Mucosa of descending colon (tissue), 3 donors: ENCODE measurements at places on chromosomes 11 and 22.

DNA sequence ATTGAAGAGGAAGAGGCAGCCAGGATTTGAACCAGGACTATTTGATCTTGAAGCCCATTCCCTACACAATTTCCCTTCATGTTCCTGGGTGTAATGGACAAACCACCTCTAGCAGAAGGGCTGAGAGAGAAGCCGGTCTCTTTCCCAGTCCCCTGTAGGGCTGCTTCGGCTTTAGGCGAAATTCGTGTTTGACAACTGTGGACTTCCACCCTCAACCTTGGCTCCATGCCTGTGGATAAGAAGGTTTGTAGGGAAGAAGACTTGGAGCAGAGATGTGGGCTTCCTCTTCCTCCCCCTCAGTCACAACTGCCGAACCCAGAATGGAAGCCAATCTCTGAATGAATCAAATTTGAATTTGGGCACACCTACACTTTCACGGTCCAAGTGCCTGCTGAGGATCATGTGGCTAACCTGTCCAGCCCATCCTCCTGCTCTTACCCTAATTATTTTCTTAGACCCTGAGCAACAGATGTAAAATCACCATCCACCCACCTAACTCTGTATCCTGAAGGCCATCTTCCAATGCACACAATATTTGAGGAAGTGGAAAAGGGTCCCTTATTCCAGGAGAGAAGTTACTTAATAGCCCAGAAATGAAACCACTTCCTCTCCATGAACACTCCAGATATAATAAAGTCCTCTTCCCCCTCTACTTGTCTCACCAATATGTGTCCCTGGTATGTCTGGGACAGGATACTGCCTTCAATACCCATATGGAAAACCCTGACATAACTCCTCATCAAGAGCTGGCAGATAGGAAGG lies 10.1 kb upstream of the SCN2B start:
- no peak for DNase-seq

- DNase-seq, result no peak
Measured at GRCh38 chr22:37162221-37163095, 12.7 kb upstream of the IL2RB start.

DNA sequence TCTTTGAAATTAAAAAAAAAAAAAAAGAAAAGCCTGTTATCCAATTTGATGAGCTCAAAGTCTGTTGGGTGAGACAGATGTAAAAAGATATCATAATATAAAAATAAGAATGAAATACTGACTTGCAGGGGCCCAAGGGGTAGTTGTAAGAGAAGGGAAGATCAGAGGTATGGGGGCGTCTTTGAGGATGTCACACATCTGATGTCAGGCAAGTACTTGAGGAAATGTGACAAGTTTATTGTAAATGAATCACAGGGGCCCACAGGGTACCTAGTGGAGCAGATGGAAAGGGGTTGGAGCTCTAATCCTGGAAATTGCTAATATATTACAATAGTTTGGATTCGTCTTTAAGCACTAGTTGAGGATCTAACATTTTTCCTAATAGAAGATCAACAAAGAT lies 131.6 kb downstream of the MAML2 start:
- no peak for DNase-seq

DNA sequence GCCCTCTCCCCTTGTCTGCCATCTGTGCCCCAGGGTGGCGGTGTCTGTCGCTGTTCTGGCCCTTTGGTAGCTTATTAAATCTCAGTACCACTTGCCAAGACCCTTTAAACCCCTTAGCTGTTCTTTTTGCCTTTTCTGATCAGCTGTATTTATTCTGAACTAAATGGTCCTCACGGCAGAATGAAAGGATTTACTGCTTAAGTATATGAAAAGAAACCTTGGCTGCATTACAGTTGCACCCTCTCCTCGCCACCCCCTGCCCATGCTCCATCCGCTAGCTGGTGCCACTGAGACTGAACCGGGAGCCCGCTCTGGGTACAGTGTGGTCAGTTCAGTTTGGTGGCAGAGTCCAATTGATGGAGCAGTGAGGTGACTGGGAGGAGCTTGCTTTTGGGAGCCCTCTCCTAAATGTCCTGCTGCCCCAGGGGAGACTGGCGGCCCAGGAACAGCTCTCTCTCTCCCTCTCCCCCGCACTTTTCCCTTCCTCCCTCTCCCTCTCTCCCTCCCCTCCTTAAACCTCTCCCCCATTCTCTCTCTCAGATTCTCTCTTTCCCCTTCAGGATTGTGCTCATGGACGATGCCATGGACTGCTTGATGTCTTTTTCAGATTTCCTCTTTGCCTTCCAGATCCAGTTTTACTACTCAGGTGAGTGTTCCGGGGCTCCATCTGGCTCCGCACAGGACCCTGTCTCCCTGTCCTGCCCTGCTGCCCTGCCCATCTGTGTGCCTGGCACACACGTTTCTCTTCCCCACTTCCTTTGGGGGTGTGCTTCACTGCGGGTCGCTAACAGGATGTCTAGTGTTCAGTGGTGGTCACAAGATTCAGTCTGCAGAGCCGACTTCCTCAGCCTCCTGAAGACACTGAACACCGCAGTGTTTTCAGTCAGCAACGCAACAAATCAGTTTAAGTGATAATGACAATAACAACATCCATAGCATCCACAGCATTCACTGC lies 21.8 kb downstream of the ARFGAP2 start:
- DNase-seq, result no peak

DNA sequence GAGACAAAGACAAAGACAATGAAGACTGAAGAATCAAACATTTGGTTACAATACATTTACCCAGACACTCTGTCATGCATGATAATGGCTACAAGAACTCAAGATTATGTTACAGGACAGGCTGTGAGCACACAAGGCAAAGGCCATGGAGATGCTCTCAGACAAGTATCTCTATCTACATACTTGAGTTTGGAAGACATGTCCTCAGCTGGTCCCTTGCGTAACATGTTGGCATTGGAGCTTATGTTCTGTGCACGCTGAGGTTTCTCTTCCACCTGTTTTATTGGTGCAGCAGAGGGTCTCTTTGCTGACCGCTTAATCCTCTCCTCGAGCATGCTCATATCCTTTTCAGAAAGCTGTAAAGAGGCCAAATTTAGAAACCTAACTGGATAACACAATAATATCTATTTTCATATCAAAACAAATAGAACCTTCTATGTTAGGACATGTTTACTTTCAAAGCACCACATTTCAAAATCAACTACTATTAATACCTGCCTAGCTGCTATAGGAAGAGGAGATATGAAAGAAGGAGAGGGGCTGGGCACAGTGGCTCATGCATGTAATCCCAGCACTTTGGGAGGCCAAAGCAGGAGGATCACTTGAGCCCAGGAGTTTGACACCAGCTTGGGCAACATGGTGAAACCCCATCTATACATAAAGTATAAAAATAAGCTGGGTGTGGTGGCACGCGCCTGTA lies 41.6 kb downstream of the F2 start:
- DNase-seq, result no peak

DNA sequence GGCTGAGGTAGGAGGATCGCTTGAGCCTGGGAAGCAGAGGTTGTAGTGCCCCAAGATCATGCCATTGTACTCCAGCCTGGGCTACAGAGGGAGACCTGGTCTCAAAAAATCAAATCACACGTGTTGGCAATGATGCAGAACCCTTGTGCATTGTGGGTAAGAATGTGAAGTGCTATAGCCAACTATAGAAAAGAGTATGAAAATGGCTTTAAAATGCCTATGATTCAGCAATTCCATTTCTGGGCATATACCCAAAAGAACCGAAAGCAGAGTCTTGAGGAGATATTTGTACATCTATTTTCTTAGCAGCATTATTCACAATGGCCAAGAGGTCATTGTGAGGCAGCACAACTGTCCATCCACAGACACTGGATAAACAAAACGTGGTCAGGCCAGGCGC lies 2.6 kb upstream of the FADS3 start:
- DNase-seq, result no peak

GRCh38 chr22:35506259-35506570 lies 34.4 kb upstream of the RASD2 start:
- no peak for DNase-seq
